AG04450 (cell line): ENCODE measurements at places on chromosomes 4 and X.

- DNase-seq = peak; percentile 23
These were observed 69.8 kb downstream of the BMPR1B start for GRCh38 chr4:94827481-94828110.

- no peak for DNase-seq
These were observed 33.8 kb upstream of the FGFR3 start for GRCh38 chr4:1759170-1759817.

DNA sequence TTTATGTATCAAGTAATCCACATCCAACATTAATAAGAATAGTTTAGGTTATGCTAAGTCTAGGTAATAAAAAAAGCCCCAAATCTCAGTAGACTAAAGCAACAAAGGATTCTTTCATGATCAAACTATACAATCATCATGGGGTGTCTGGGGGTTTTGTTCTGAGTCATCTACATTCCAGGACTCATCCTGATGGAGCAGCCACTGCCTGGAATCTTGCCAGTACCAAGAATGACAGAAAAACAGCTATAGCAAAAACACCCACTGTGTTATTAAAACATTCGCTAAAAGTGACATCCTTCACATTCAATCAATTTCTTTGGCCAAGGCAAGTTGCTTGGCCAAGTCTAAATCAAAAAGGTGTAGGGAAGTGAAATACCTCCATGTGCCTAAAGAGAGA, 3.9 kb upstream of the ARHGEF38 start:
- DNase-seq = no peak

DNA sequence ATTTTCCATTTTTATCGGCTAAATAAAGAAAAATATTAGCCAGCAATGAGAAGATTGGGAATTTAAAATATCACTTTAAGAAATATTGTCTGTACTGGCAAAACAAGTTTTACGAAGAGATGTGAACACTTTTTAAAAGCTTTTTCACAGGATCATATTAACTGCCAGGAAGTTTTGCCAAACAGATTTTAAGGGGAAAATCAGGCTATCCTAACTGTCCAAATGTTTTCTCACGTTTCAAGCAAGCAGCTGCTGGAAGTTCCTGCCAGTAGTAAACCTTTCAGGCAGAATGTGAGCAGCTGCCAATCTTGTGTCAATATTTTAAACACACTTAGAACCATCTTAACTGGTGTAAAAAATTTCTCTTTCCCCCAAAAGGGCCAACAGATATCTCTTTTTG, 101.1 kb downstream of the ADGRL3 start:
- no peak for DNase-seq

DNA sequence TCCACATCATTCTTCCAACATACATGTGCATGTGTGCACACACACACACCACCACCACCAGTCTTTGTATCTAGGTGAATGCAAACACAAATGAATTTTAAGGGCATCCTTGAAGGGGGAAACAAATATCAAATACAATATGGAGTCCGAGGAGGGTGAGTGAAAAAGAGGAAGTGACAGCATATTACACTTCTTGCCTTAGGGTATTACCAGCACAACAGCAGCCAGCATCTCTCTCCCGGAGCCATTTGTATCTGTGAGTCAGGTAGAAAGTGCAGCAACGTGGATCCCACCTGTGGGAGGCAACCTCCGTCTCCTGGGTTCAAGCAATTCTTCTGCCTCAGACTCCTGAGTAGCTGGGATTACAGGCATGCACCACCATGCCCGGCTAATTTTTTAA, 483.2 kb downstream of the SMARCA1 start:
- no peak for DNase-seq

GRCh38 chrX:107763647-107764046, 11.9 kb downstream of the TSC22D3 start:
- DNase-seq = no peak

- no peak for DNase-seq
These were observed 104.2 kb downstream of the KLHL8 start for GRCh38 chr4:87116231-87116630.

- no peak for DNase-seq
These were observed 15.5 kb downstream of the FRMPD4 start for GRCh38 chrX:12153741-12154140.

DNA sequence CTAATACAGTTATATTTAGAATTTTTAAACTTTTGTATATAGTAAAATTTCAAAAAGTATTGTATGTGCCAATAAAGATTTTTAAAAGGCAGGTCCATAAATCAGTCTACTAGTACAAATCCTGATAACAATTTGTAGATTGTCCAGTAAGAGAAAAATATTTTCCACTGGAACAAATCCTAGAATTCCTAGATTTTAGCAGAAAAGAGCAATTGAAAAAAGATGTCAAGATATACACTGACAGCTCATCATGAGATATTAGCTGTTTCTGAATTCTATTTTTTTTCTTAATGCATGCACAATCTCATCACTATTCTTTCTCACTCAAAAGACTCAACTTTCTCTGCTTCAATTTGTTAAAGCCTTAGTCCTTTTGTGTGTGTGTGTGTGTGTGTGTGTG, 289.2 kb upstream of the MAD2L1 start:
- no peak for DNase-seq

DNA sequence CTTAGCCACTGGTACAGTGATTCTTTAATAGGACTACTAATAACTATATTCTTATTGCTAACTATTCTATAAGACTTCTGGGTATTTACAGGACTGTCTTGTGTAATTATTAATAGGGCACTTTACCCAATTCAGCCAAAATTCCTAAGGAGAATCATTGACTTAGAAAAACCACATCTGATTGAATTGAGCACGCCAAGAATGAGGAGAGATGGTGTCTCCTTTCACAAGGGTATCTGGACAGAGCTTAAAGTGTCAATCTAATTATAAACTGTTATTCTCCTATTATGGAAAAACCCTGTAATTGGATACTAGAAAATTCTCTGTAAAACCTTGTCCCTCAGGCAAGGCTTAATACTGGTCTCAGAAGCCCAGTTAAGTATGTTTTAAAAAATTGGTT, 111.1 kb upstream of the TLL1 start:
- no peak for DNase-seq

DNA sequence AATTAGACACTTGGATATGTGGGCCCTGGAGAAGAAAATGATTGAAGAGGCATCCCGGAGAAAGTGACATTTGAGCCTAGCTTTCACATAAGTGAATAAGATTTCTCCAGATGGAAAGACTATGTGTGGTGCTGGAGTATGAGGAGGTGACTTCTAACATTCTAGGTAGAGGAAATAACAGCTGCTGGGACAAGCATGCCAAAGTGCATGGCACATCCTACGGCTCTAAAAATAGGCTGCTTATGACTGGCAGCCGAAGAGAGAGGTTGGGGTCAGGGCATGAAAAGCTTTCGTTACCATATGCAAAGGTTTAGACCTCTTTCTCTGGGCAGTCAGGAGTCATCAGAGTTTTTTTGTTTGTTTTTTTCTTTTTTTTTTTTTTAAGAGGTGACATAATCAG, 142.0 kb downstream of the SOX3 start:
- DNase-seq = no peak

DNA sequence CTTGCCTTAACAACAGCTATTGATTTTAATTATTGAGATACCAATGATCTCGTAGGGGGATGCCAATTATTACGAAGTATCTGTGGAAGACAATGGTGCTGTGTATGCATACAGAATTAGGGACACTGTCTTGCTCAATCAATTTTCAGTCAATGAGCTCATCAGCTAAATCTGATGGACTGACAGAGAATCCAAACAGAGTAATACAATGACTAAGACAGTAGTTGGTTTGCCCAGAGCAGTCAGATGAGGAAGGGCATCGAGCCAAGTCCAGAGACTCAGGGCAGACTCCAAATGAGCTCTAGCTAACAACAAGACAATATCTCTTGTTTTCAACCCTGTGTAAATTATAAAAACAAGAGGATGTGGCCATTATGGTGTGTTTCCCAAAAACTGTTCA, 14.7 kb upstream of the GSX2 start:
- peak; percentile 69 for DNase-seq

- no peak for DNase-seq
These were observed 50.7 kb downstream of the UBE2NL start for GRCh38 chrX:143934542-143934941.

DNA sequence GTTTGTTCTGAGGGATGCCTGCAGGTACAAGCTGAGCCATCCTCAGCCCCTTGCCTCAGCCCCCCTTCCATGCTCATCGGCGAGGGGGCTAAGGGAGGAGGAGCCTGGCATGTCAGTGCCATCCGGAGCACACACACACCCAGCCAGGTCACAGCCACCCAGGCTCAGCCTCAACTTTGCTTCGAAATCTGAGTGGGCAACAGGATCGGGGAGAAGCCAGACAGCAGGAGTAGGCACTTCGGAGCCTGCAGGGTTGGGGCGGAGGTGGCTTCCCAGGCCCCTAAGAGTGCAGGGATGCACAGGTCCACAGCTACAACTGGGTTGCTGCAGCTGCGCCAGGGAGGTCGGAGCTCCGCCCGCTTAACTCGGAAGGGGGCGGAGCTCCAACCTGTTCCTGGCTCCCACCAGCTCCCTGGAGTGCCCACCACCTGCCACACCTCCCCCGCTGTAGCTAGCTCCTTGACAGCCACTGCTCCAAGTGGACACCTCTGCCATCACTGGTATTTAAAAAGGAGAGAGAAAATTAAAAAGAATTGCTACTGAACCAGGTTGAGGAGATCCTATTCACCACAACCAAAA, 192.9 kb upstream of the GALNT7 start:
- no peak for DNase-seq

- no peak for DNase-seq
These were observed 322.0 kb upstream of the PPARGC1A start for GRCh38 chr4:24211856-24212255.

DNA sequence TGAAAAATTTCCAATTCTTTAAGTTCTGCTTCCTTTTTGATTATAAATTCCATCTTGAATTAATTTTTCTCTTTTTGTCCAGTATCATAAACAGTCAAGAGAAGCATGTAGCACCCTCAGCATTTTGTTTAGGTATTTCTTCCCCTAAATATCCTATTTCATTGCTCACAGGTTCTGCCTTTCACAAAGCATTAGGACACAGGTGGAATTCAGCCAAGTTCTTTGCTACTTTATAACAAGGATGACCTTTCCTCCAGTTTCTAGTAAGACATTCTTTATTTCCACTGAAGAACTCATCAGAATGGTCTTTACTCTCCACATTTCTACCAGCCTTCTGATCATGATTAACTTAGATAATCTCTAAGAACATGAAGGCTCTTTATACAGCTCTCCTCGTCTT, 7.4 kb downstream of the SLC9B1 start:
- peak; percentile 62 for DNase-seq

- DNase-seq = no peak
These were observed 92.6 kb upstream of the NLRP2B start for GRCh38 chrX:57772637-57773036.

DNA sequence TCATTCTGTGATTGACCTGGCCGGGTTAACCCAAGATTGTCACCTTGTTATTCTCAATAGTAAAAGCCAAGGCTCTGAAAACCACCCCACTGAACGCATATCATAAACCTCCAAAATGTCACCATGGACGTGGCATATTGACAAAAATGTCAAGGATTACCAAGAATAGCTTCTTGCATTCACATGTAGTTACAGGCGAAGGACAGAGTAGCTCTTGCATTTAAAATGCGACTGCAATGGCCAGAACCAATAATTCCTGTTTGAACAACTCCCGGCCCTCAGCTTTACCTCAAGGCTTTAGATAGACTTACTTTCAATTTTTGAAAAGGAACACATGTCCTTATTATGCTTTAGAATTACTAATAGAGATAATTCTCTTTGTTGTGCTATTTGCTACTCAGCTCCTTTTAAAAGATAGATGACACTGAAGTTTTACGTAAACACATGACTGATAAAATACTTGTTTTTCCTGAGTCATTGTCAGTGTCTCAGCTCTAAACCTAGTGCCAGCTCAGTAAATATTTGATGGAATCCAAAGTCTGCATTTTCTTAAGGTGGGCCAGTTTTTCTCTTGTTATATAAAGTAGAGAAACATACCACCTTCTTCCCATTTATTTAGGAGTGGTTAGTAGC, 66.3 kb downstream of the CLDN34 start:
- DNase-seq = no peak

GRCh38 chrX:44447214-44447613, 95.4 kb downstream of the FUNDC1 start:
- no peak for DNase-seq

GRCh38 chr4:26069218-26069617, 155.2 kb downstream of the SMIM20 start:
- no peak for DNase-seq

DNA sequence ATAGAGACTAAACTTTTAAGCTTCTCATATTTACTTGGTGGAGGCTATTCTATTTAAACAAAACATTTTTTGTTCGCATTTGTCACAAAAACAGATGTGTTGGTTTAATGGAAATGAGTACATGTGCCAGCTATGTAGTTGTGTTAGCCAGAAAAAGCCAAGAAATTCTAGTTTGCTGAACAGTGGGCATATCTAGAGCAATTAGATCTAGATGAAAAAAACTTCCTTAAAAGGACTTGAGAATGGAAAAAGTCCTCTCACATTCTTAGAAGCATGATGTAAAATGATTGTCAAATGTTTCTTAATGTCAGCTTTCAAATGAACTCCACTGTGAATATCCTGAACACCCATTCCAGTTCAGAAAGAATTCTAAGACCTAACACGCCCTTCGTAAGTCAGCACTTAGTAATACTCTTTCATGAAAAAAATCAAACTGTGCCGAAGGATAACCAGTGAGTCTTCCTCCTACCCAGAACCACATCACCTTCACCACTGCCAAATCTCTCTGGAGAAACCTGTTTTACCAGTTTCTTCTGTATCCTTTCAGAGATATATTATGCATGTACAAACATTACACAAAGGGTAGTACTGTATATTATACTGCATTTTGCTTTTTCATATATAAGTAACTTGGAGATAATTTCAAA, 28.2 kb downstream of the PHKA1 start:
- no peak for DNase-seq

DNA sequence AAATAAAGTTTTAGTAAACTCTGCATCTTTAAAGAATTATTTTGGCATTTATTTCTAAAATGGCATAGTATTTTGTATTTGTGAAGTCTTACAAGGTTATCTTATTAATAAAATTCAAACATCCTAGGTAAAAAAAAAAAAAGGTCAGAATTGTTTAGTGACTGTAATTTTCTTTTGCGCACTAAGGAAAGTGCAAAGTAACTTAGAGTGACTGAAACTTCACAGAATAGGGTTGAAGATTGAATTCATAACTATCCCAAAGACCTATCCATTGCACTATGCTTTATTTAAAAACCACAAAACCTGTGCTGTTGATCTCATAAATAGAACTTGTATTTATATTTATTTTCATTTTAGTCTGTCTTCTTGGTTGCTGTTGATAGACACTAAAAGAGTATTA, 370 bp downstream of the ALB start:
- no peak for DNase-seq

DNA sequence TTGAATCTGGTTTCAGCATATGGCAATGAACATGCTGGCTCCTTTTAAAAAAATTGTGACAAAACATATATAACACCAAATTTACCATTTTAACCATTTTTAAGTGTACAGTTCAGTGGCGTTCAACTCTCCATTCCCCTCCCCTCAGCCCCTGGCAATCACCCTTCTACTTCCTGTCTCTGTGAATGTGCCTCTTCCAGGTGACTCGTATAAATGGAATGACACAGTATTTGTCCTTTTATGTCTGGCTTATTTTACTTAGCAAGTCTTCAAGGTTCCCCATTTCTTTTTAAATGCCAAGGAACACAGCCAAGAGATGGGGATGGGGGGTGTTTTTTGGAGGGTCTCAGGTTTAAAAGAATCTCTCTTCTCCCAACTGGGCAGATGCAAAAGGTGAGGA, 35.4 kb upstream of the BCLAF3 start:
- peak; percentile 1 for DNase-seq
